HL-60 (cell line): ENCODE measurements at places on chromosomes 1 and 21.

GRCh38 chr1:64046243-64046642, 157.2 kb upstream of the UBE2U start:
- no peak for DNase-seq

DNA sequence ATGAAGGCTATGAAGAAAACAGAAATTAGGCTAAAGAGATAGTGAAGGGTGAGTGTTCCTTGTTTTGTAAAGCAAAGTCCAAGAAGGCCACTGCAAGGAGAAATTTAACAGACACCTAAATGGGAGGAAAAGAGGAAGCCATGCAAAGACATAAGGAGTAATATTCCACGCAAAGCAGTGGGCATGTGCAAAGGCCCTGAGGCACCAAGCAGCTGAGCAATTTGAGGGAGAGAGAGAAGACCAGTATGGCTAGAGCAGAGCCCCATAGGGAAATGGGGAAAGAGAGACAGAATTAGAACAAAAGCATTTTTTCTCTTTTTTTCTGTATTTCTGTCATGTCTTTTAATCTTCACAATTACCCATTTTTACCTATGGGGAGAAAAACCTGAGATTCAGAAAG, 154.1 kb downstream of the TPR start:
- DNase-seq, result no peak

GRCh38 chr1:58978096-58978495, 194.2 kb upstream of the JUN start:
- no peak for DNase-seq

GRCh38 chr1:8458607-8459006, 140.7 kb downstream of the SLC45A1 start:
- no peak for DNase-seq

DNA sequence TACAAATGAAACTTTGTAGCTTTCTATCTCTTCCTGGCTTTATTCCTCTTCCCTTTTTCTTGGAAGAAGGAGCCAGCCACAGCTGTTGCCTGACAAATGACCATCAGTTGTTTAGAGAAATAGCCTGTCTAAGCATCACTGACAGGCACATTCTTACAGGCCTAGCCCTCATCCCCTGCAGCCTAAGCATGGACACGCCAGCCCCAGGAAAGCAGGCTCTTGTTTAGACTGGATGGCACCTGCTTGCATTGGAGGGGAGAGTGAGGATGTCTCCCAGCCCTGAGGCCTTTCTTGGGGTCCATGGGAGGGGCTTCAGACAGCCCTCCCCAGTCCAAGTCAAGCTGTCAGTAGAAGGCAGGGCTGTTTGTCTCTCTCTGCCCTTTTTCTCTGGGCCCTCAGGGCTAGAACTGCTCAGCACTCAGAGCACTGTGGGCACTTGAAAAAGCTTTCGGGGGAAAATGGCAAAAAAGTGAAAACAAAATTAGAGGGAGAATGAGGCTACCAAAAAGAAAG, 282.5 kb upstream of the PLXNA2 start:
- DNase-seq, result no peak

- DNase-seq, result no peak
Observed at GRCh38 chr1:25806418-25806817, 6.4 kb downstream of the SELENON start.

DNA sequence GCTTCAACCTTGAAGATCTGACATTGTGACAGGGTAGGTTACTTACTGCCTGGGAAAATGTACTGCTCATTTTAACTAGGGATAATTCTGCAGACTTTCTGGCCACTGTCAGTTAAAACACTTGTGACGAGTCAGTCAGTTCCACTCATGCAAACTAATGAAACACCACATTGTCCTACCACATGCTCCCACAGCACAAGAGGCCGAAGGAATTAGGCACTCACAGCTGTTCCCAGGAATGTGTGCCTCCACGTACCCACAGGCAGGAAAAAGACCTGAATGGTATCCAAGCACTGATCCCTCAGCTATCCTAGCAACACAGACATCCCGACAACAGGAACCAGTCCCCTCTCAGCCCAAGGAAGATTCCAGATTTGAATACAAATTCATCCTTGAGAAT, 12.3 kb downstream of the BCAR3 start:
- no peak for DNase-seq

DNA sequence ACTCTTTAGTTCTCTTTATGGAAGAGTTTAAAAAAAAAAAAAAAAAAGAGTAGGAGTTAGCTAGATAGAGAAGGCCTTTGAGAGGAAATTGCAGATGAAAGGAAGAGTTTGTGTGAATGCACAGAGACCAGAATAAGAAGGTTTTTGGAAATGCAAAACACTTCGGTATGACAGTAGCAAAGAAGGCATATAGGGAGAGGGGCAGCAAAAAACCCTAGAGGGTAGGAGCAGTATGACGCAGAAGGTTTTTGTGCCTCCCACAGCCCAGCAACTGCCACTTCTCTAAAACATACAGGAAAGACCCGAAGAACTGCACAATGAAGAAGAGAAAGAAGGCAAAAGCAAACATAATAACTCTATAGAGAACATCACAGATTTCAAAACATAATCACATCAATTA, 84.3 kb downstream of the WDR64 start:
- no peak for DNase-seq

DNA sequence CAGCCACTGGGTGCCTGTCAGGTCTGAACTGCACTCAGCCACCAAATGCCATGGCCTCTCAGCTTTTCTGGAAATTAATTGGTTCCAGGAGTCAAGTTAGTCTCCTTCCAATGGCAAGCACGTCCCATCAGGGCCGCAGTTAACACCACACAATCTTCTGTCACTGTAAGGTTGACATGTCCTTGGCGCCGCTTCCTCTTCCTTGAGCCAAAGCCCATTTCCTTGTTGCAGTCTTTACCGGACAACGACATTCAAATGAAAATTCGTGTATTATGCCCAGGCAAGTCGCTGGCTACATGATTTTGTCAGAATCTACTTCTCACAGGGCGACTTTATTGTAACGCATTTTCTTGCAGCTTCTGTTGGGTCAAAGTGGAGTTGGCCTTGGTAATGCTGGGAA, 430.6 kb upstream of the KAZN start:
- no peak for DNase-seq

GRCh38 chr1:201360486-201360885, 17.0 kb downstream of the TNNT2 start:
- no peak for DNase-seq

DNA sequence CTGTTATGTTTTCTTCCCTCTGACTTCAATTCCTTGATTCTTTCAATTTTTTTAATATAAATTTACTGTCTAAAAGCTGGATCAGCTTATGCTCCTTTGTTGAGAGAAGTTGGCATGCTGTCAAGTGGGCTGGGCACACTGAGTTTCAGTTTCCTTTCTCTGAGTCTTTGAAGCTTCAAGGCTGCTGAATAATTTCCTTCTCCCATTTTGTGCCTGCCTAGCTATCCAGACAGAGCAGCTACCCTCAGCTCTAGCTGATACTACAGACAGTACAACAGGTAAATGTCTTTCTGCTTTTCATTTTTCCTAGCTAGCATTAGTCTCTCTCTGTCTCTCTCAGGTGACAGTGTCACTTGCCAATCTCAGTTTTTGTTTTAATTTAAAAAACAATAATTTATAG, at the start of gene IFI44:
TSS of gene IFI44 (plus strand) at position 204 of the 400 bp plus-strand sequence. CDS start 365 bp downstream, outside the sequence.
- no peak for DNase-seq

GRCh38 chr1:156310962-156311361, 11.9 kb upstream of the VHLL start:
- DNase-seq, result peak; percentile 37

- DNase-seq, result no peak
Observed at GRCh38 chr1:92980732-92981647, 19.7 kb upstream of the DIPK1A start.

GRCh38 chr1:200245473-200245872, 164.4 kb downstream of the ZNF281 start:
- DNase-seq, result no peak

DNA sequence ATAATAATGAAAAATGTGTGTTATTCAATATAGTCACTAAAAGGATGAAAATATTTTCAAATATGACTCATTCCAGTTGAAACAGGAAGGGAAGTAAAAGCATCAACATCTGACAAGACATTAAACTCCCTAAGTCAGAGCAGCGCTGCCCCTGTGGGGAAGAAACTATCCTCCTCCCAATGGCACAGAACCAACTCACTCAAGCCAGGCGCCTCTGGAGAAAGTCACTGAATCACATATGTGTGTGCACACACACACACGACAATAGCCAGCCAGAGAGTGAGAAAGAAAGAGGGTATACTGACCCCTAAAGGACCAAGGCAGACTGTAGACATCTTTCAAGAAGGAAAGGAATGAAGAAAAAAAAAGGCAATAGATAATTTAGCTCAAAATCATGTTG, 126.9 kb downstream of the SETD4 start:
- peak; percentile 29 for DNase-seq

- DNase-seq, result no peak
Observed at GRCh38 chr1:15295696-15296095, 48.7 kb downstream of the FHAD1 start.

DNA sequence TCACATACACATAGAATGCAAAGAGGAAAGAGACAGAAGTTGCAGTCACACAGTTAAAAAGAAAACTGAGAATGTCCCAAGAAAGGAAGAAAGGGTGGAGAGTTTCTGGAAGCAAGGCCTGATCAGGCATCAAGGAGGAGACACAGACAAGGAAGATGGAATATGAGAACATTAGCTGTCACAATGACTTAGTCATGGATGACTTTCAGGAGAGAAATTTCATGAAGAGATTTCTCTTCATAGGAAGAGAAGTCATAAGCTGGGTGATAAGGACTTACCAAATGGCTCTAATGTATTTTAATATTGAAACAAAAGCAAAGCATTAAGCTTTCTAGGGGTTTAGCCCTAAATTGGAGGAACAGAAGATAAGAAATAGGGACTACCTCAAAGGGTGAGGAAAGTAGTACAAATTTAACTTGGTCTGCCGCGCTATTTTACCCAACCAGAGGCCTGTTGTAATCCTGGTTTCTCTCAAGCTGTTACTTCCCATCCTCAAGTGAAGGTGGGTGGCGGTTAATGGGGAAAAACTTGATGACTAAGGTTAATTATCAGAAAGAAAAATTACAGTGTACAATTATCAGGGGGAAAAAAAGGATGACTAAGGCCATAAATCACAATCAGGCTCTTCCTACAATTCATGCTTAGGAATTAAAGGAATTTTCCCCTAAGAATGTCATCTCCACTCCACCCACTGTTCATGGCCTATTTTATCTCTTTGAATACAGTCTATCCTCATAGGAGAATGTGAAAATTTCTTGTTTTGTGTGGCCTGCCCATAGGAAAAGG, 93.9 kb upstream of the ADGRL2 start:
- DNase-seq, result no peak

- DNase-seq, result no peak
Observed at GRCh38 chr1:196651637-196652215, at the start of gene CFH. CFH (plus strand) TSS chr1:196652043; CDS start chr1:196652118, 75 bp downstream.

DNA sequence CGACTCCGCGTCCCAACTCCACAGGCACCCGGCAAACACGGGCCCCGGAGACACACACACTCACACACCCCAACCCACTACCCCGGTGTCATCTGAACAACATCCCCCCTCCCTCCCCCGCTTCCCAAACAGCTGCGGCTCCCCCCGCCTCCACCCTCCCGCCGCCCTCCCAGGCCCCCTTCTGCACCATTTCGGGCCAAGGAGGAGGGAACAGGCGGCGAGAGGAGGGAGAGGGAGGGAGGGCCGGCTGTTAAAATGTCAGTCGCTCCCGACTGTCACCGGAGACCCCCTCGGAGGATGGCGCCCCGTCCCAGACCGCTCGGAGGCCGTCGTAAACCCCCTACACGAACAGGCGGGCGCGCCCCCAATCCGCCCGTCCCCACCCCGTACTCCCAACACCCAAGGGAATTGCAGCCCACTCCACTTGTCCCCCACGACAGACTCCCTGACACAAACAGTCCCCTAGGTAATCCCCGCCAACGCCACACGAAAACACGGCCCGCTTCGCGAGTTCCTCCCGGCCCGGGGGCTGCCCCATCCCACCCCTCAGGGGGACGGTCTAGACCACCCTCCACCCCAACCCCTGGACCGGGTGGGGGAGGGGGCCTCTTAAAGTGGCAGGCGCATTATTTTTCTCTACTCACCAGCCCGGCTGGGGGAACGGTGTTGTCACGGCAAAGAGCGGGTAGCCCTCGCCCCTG, 583 bp downstream of the MEF2D start:
- no peak for DNase-seq

GRCh38 chr1:157542676-157543075, 9.6 kb downstream of the FCRL5 start:
- no peak for DNase-seq

- DNase-seq, result peak; percentile 34
Observed at GRCh38 chr1:155173478-155174323, at the start of gene TRIM46. TRIM46 (plus strand) TSS chr1:155173849; CDS start chr1:155173967, 118 bp downstream.

DNA sequence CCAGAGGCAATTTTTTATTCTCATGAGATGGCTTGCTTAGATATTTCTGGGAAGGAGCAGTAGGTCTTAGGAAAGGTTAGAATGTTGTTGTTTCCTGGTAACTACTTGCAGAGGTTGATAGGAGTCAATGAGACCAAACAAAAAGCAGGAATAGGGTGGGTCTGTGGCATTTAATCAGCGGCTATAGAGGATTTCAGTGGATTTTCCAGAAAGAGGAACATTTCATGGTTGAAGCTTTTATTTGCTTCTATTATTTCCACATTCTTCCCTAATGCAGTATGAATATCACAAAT, 111.3 kb upstream of the PALMD start:
- DNase-seq, result no peak

GRCh38 chr1:4394366-4394765, 260.0 kb upstream of the AJAP1 start:
- DNase-seq, result no peak
